Activated CD8-positive, alpha-beta memory T cell treated with anti-CD3 and anti-CD28 coated beads, Interleukin-2, amount 10 ng/mL, durations not matched to agents 7 days and 5 days (primary cell): ENCODE measurements at places on chromosomes 7 and 10. TPM values are rescaled to one million over a fixed set of nuclear protein-coding genes. Genes with fewer than 3 reads are reported as not detected.

DNA sequence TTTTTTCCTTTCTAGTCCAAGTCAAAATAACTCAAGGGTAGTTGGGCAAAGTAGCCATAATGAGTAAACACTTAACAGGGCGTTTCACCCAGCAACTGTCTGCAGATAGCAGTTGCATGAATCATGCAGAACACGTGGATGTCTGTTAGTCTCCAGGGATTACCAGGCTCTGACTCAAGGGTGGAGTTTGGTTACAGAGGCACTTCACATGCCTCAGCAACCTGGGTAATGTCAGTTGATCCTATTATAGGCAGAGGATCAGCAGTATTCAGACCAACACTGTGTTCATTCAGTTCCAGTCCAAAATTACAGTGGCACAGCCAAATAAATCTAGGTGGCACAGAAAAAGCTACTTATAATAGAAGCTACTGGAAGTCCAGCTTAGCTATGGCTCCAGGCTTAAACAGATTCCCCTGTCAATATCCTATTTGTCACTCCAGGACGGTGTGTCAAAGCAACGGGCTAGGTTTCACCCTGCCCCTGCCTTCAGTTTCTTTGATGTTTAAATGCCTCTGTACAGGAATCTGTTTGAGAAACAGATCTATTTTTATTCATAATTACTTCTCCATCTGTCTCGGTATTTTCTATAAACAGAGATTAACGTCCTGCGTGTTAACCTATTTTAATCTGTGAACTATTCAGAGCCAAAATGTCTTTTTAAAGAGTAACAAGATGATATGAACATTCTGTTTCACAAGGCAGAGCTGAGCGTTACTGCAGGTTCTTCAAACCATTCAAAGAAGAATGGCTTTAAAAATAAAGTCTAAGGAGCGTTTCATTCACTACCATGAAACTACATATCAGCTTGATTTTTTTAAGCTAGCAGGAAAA is 162.6 kb upstream of the AKR1E2 start:
- no peak overlapping the region for H3K4me3 ChIP-seq
- no peaks in the 10 kb centered on the region for H3K36me3 ChIP-seq
- no peak overlapping the region for H3K27ac ChIP-seq
- peaks cover 35% of the 10 kb centered on the region for H3K27me3 ChIP-seq
- H3K4me1 ChIP-seq: no peaks in the 10 kb centered on the region
- DNase-seq: no peak

Gene IL2RA
- 832 TPM for total RNA-seq

- H3K4me3 ChIP-seq: no peak overlapping the region
- peaks cover 7% of the 10 kb centered on the region for H3K36me3 ChIP-seq
- DNase-seq: no peak
- no peaks in the 10 kb centered on the region for H3K27me3 ChIP-seq
Measured at GRCh38 chr10:102281102-102281487, 35.8 kb downstream of the GBF1 start.

- DNase-seq: no peak
- peaks cover 9% of the 10 kb centered on the region for H3K27me3 ChIP-seq
Measured at GRCh38 chr7:128424686-128425275, 15.0 kb upstream of the IMPDH1 start.

DNA sequence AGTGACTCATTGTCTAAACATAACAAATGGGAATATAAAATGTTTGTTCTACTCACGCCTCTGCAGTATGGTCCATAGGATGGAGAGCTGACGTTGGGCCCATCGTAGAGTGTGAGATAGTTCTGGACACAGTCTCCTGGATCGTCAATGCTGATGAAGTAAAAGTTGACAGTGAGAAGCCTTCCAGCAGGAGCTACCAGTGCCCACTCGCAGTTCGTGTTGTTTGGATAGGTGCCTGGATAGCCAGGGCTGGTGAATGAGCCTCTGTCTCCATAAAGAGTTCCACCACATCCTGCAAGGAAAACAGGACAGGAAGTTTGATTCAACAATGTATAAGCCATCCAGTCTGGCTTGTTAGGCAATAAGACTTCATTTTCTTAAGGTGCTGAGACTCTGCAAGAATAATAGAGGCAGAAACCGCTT is 79.6 kb downstream of the OR13A1 start:
- peaks cover 17% of the 10 kb centered on the region for H3K27me3 ChIP-seq
- DNase-seq: no peak
- no peak overlapping the region for H3K27ac ChIP-seq
- peaks cover 16% of the 10 kb centered on the region for H3K4me1 ChIP-seq
- H3K4me3 ChIP-seq: no peak overlapping the region

DNA sequence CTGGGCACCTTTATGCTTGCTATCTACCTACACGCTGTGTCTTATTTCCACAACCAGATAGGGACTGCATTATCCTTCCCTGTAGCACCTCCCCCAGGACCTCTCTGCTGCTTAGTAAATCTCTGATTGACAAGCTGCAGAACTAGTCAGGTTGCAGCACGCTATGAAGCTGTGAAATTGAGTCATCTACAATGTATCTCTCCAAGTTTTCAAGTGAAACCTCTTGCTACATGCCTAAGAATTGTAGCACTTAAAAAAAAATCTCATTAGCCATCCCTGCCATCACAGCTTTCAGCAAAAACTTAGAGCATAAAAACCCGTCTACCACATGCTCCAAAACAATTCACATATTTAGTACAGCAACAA is 69.7 kb upstream of the FGFR2 start:
- no peak overlapping the region for H3K4me3 ChIP-seq
- H3K36me3 ChIP-seq: no peaks in the 10 kb centered on the region
- H3K27me3 ChIP-seq: peaks cover 6% of the 10 kb centered on the region
- no peak overlapping the region for H3K27ac ChIP-seq
- H3K4me1 ChIP-seq: no peaks in the 10 kb centered on the region
- DNase-seq: no peak

DNA sequence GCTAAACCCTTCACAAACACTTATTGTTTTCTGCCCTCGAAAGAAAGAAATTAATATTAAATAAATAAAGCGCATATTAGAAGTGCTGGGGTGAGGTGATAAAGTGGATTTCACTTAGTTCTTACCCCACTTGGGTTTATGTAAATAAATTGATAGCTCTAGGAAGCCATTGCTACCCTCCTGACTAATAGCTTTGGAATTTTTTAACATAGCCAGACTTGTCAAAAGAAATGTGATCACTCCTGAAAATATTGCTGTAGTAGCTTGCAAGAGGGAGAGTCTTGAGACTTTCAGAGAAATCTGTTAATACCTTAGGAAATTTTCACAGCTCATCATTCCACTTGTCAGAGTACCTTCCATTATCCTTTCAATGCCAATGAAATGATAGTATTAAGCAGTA is 7.6 kb downstream of the ARL5B start:
- no peak for DNase-seq
- H3K4me3 ChIP-seq: no peak overlapping the region
- H3K27ac ChIP-seq: no peak overlapping the region
- no peaks in the 10 kb centered on the region for H3K27me3 ChIP-seq
- peaks cover 40% of the 10 kb centered on the region for H3K36me3 ChIP-seq
- H3K4me1 ChIP-seq: peaks cover 35% of the 10 kb centered on the region

DNA sequence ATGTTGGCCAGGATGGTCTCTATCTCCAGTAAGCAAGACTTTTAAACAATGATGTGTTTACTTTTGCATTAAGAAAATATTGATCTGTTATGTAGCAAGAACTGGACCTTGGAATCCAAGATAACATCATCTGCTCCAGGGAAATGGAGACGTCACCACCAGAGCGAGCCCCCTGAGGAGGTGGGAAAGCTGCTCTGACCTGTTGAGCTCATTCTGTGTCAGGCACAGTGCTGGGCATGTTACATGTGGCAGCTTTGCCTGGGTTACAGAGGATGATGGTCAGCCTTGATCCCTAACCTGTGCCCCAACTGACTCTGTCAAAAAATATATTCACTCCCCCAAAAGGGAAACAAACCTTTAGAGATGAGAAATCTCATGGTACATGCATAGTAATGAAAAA is 436.3 kb downstream of the SORCS1 start:
- no peaks in the 10 kb centered on the region for H3K36me3 ChIP-seq
- no peak overlapping the region for H3K27ac ChIP-seq
- no peak overlapping the region for H3K4me3 ChIP-seq
- no peaks in the 10 kb centered on the region for H3K4me1 ChIP-seq
- no peaks in the 10 kb centered on the region for H3K27me3 ChIP-seq
- DNase-seq: no peak

DNA sequence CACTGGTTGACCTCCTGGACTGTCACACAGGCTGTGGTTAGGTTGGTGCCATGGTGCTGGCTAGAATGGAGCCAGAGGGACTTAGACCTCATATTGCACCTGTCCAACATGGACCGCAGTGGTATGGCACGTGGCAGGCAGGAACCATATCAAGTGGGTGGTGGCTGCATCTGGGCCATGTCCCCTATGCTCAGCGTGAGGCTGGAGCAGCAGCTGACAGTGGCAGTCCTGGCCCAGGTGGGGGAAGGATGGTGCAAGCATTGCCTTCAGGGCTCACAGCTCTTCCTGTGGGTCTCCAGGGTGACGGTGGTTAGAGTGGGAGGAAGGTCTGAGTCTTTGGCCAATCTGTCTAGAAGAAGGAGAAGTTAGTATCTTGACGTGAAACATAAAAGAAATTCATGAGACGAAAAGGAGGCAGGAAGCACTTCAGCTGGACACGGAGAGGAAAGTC is 54.5 kb upstream of the PFKFB3 start:
- peak overlapping the region; percentile 6 for H3K4me3 ChIP-seq
- no peak overlapping the region for H3K27ac ChIP-seq
- no peak for DNase-seq
- H3K36me3 ChIP-seq: peaks cover 5% of the 10 kb centered on the region
- peaks cover 54% of the 10 kb centered on the region for H3K4me1 ChIP-seq

Gene ECHDC3
- 0.16 TPM for total RNA-seq

Gene TRPV5
- total RNA-seq: not detected

- peaks cover 17% of the 10 kb centered on the region for H3K4me1 ChIP-seq
- H3K4me3 ChIP-seq: no peak overlapping the region
- H3K27ac ChIP-seq: no peak overlapping the region
- H3K36me3 ChIP-seq: peaks cover 5% of the 10 kb centered on the region
- H3K27me3 ChIP-seq: peaks cover 15% of the 10 kb centered on the region
- DNase-seq: no peak
Measured at GRCh38 chr10:58331646-58332045, 3.2 kb upstream of the UBE2D1 start.

GRCh38 chr7:130365511-130366441 is 14.5 kb upstream of the CPA1 start:
- H3K27ac ChIP-seq: peak overlapping the region; percentile 42
- no peak for DNase-seq
- H3K4me1 ChIP-seq: peaks cover 42% of the 10 kb centered on the region
- no peaks in the 10 kb centered on the region for H3K27me3 ChIP-seq

Gene TFR2
- total RNA-seq: 18.6 TPM

DNA sequence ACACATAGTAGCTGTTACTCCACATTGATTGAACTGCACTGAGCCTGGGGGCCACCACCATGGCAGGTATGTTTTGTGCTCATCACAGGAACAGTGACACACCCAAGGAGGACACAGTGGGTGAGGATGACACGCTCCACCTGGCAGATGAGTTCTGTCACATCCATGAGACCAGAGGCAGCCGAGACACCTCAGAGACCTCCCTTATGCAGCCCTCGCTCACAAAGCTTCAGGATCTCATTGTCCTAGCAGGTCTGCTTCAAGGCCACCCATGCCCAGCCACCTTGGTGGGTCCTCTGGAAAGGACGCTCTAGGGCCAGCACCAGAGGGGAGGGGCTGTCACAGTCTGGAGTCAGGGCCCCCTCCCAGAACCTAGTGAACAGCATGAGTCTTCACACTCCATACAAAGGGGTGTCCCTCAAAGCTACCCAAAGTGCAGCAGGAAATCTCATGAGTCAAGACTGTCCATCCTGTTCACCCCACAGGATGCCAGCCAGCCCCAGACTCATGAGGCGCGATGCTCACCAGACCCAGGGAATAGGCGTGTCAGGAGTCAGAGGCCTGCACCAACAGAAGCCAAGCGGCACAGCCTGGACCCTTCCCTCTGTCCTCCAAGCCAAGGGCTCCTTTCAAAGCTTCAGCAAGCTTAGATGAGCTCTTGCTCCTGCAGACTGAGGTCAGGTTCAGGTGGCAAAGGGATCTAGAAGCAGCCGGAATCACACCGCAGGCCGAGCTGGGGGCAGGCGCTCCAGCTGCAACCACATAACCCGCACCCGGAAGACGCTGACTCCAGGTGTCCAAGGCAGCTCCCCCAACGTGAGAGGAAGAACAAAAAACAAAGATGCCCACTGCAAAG is 9.6 kb downstream of the FAM53B start:
- peak overlapping the region; percentile 89 for H3K27ac ChIP-seq
- H3K36me3 ChIP-seq: peaks cover 17% of the 10 kb centered on the region
- H3K27me3 ChIP-seq: no peaks in the 10 kb centered on the region
